ENCODE measurements at places on chromosomes 3 and 15.

- no peak for DNase-seq
Measured at GRCh38 chr3:176969066-176969465, 228.2 kb downstream of the TBL1XR1 start.

DNA sequence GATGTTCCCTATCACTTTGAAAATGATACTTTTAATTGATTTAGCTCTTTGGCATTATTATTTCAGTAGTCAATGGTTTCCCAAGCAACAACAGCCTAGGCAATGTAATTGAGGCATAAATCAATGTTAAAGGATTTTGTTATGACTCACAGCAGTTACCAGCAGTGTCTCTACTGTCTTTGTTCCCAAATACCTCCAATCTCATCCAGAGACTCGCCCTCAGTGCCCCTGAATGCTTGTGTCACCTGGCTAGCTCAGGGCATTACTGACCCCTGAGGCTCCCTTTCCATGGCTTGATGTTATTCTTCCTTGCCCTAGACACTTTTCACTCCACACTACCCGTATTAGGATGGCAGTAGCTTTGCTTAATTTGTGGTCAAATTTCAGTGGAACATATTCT is 227.2 kb downstream of the SQOR start:
- DNase-seq, result no peak

- DNase-seq, result no peak
Measured at GRCh38 chr3:26915208-26915607, 292.6 kb downstream of the LRRC3B start.

DNA sequence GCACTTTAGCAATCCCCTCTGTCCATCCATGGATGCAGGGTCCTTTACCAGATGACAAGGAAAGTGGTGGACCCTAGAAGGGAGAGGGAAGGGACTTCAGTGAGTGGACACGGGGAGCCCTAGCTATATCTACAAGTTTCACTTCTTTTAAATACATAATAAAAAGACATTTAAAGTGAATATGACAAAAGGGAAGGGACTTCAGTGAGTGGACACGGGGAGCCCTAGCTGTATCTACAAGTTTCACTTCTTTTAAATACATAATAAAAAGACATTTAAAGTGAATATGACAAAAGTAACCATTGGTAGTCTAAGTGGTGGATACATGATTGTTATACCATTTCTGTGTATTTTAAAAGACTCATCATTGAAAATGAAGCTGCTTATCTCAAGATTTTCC is 81.9 kb upstream of the HES1 start:
- DNase-seq, result no peak

DNA sequence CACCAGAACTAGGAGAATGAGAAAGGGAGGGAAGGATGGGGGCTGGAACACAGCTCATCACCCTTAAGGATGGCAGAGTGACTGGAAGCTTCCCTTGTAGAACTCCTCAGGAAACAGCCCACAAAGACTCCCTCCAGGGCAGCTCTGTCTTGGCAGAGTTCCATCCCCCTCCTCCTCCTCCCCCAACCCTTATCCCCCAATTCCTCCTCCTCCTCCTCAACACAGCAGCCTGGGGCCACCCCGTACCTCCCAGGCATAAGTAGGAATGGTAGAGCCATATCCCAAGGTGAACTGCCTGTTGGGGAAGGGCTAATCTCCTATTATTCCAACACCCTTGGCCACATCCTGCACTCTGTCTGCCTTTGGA is 38.8 kb downstream of the ADCY5 start:
- DNase-seq, result no peak

DNA sequence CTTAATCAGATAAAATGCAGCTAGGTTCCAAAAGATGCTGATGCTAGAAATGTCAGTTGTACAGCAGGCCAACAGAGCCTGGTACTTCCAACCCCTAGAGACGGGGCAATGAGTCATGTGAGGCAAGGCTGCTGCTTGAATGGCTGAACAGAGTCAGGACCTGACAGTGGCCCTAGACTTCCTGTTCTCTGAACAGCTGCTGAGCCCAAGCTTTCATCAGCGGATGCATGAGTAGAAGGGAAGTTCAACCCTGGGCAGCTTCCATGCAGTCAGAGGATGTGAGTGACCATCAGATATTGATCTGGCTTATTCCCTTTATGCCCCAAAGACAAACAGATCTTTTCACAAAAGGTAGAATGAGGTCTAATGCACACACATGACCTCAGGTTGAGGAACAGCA is 282.9 kb upstream of the COL8A1 start:
- DNase-seq, result no peak

- no peak for DNase-seq
Measured at GRCh38 chr3:31235062-31235700, 297.5 kb upstream of the STT3B start.

DNA sequence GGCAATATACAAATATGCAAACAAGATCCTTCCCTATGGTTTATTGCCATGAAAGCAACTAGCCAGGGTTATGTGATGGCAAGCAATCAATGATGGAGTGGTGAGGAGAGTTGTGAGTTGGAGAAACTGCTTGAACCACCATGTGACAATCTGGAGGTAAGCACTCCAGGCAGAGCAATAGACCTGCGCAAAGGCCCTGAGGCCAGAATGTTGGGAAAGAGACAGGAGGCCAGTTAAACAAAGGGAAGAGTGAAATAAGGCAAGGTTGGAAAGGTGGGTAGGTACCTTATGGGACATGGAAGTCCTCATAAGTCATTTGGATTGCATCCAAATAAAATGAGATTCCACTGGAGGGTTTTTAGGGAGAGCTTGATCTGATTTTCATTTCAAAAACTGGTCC is 80.0 kb upstream of the WNT5A start:
- DNase-seq, result no peak

GRCh38 chr3:195546130-195546560 is 3.0 kb upstream of the PPP1R2 start:
- no peak for DNase-seq

DNA sequence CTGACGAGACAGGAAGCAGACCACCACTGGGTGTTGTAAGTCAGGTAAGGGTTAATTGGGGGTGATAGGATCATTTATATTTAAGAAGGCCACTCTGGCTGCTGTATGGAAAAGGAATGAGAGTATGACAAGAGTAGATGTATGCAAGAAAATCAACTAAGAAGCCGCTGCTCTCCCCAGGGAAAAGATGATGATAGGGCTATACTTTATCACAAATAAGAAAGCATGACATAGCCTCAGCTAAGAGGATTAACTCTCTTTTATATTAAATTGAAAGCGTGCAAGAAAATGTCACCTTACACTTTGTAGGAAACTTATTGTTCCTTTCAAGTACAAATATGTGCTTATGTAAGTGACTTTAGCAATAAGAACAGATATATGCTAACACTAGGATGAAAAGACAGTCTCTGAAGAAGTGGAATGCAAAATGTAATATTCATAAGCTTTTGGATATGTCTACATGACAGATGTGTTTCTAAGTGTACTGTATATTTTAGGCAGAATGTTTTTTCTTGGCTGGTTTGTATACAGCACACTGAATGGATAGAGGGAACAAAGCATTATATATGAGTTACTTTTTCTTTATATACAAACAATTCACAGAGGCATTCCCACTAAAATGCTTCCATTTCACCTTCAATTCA is 8.7 kb upstream of the NDUFB4 start:
- DNase-seq, result no peak

- no peak for DNase-seq
Measured at GRCh38 chr3:4497843-4498324, 4.7 kb downstream of the ITPR1 start.
